ENCODE measurements at places on chromosomes 2 and 18.

GRCh38 chr2:46010925-46011490 lies 286.2 kb upstream of the EPAS1 start:
- no peak for DNase-seq

- DNase-seq, result no peak
Measured at GRCh38 chr2:233411162-233411561, 56.9 kb downstream of the DGKD start.

DNA sequence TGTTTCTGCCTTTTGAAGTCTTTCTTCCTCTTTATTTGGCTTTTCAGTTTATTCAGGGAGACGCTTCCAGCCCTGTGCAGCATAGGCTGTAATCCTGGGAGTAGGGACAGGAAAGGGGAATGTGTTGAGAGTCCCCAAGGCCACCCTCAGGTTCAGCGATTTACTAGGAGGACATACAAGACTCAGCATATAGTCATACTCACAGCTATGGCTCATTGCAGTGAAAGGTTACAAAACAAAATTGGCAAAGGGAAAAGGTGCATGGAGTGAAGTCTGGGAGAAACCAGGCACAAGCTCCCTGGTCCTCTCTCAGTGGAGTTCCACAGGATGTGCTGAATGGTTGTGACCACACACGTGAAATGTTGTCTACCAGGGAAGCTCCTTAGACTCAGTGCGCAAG lies 49.6 kb upstream of the ZNF638 start:
- DNase-seq, result no peak

- DNase-seq, result no peak
Measured at GRCh38 chr18:31258789-31259188, 59.2 kb upstream of the DSG1 start.

GRCh38 chr2:167484875-167485274 lies 596.6 kb downstream of the XIRP2 start:
- no peak for DNase-seq

DNA sequence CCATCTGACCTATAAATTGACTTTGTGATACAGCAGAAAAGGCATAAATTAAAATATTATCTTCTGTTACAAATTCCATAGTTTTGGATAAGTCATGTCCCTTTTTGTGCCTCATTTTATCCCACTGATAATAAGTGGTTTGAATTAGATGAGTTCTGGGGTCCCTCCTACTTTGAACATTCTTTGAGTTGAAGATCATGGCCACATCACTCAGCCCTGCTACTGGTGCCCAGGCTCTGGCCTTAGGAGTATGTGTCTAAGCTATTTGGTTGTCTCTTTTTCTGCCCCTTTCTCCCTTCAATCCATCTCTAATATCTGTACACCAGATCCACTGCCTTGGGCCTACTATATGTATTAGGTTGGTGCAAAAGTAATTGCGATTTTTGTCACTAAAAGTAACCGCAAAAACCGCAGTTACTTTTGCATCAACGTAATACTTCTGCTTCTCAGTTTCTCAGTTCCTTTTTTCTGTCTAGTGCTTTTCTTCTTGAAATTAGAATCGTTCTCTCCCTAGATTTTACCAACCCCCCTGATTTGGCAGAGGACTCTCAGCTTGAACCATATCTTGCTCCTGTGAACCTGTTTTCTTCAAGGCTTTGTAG lies 362.5 kb upstream of the TNP1 start:
- no peak for DNase-seq

GRCh38 chr2:241201445-241202267 lies 13.2 kb downstream of the ANO7 start:
- no peak for DNase-seq

DNA sequence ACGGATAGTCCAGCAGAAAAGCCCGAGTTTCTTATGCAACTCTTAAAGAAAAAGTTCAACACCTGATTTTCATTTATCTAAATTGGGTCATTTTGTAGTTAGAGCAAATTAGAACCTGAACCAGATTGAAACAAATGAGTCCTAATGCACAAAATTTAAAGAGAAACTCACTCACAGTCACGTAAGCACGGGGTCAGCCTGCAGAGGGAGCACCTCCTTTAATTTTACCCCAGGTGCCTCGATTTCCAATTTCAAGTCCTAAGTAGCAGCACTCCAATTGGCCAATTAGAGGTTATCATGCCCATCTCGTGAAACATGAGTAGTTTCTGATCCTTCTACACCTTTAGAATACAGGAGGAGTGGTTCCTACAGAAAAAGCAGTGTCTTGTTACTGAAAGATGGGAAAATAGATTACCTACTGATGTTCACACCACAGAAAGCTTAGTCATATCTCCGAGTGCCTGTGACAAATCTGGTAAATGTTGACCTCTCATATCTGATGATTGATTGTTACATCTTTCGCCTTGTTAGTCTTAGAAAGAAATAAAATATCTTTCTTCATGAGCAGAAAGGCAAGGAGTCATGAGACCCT lies 1929.8 kb upstream of the LRRTM1 start:
- no peak for DNase-seq

GRCh38 chr18:35123811-35124210 lies 82.6 kb downstream of the MAPRE2 start:
- DNase-seq, result no peak

- DNase-seq, result no peak
Measured at GRCh38 chr2:117980783-117981676, 32.8 kb downstream of the CCDC93 start.

- no peak for DNase-seq
Measured at GRCh38 chr2:199404841-199405240, 52.9 kb downstream of the SATB2 start.

- no peak for DNase-seq
Measured at GRCh38 chr2:56266761-56267414, 83.1 kb downstream of the CCDC85A start.

DNA sequence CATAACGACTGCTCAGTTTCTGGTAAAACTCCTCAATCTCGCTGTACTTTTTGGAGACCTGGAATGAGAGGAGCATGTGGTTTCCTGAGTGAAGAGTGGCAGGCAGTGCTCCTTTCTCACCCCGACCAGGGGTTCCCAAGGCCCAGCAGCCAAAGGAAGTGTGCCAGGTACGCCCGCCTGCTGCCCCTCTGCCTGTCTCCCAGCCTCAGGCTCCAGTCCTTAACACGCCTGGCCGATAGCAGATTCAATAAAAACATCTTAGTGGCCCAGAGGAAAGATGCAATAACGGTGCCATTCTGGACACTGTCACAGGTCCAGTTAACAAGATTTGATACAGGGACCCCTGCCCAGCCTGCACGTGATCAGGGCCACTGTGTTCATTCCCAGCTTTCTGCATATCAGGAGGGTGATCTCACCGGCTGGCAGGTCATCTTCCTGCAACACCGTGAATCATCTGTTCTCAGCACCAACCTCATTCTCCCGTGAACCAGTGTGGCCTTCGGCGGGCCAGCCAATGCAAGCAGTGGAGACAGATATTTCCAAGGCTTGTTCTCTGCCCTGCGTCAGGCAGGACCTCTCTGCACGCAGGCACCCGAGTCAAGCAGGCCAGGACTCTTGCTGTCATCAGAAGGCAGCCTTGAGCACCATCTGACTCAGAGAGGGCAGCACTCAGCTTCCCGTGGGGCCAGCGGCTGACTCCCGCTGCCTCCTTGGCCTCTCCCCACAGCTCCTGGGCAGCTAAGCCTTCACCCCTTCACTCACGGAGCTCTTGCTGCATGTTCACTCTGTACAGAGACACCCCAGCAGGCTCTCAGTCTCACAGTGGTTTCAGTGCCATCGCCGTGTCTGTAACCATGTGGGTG lies 9.5 kb downstream of the HS1BP3 start:
- no peak for DNase-seq

DNA sequence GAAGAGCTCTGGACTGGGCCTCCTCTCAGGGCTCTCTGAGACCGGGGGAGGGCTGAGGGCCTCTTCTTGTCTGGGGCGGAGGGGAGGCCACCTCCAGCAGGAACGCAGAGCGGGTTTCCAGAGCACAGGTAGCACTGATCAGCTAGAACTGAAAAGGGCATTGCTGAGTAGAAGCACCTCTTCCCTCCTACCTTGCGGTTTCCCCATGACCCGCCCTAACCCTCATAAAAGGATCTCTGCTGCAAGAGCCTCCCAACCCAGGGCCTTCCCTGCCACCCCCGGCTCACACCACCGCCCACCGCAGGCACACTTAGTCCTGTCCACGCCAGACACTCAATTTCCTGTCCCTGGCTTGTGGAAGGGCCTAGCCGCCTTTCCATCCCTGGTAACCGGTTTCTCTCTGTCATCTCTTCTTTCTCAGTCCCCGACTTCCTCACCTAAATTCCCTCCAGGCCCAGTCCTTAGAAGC lies 966 bp downstream of the ADCY3 start:
- peak; percentile 39 for DNase-seq

DNA sequence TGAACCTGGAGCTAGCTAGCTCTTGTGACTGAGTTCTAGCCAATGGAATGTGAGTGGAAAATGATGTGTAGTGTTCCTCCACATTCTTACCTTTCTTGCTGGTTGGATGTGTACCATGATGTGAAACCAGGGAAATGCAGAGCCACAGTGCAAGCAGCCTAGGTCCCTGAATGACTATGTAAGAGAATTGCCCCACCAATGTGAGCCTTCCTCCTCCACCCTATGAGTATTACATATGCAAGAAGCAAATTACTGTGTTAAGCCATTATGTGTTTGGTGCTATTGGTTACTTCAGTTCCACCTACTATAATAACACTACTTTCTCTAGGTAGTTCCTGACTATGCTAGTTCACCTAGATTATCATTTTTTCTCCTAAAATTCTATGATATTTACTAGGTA lies 39.6 kb downstream of the LCLAT1 start:
- no peak for DNase-seq

GRCh38 chr18:79695856-79696850 lies 16.6 kb downstream of the CTDP1 start:
- DNase-seq, result no peak

- no peak for DNase-seq
Measured at GRCh38 chr2:204544961-204545860, at the start of gene PARD3B. Gene PARD3B, plus strand, starts transcription at chr2:204545475. Its CDS starts 525 bp downstream, at chr2:204546000.

DNA sequence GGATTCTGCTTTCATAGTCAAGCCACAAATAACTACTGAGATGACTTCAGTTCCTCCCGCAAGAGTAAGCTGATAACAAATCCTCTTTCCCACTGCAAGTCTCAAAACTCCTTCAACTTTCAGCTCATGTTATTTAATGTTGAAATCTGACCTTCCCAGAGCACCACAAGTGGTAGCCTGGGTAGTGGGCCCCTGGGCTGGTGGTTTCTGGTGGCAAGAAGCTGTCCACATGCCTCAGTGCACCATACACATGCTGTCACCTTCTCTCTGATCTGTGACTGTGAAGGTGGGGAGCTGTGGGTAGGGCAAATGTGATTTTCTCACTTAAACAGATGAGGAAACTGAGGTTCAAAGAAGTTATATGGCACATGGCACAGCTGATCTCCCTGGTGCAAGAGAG lies 246.1 kb upstream of the EPAS1 start:
- no peak for DNase-seq

GRCh38 chr2:154507186-154507585 lies 191.3 kb upstream of the KCNJ3 start:
- no peak for DNase-seq

DNA sequence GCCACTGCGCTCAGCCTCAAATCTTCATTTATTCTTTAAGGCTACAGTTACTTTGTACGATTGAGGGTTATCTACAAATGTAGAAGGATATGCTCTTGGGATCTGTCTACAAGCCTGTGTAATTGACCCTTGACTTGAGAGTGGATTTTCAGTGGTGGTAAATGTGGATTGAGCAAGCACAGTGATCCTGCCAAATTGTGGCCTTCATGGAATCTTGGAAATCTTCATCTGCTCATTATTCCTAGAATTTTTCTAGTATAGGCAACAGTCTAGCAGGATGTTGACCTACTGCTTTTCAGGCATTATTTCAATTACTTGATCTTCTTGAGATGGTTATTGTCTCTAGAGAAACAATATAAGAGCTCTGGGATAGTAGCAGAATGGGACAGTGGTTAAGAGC lies 226.1 kb upstream of the REV1 start:
- DNase-seq, result no peak

DNA sequence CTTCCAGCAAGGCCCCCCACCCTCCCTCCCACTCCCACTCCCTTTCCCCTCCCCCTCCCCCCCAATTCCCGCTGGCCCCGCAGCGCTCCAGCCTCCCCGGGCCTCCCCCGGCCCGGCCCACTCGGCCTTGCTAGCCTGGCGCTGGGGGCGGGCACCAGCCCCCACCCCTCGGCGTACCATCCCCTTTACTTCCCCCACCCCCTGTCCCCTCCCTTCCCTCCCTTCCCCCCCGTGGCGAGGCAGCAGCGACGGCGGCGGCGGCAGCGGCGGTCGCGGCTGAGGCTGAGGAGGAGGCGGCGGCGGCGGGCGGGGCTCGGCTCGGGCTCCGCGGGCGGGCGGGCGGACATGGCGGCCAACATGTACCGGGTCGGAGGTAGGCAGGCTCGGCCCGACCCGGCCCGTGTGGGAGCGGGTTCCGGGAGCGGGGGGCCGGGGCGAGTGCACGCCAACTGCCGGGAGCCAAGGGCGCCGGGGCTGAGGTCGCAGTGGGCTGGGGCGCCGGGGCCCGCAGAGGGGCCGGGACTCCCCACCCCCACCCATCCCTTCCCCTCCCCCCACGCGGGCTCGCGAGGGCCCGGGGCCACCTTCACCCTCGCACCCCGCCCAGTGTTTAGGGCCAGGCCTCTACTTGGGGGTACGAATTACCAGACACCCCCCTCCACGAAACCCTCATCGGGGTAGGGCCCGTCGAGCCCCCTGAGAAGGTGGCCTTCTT lies at the start of gene MTA3:
TSS of gene MTA3 (plus strand) at position 232 of the 715 bp plus-strand sequence. CDS start at position 346, 114 bp downstream.
- DNase-seq, result peak; percentile 40

DNA sequence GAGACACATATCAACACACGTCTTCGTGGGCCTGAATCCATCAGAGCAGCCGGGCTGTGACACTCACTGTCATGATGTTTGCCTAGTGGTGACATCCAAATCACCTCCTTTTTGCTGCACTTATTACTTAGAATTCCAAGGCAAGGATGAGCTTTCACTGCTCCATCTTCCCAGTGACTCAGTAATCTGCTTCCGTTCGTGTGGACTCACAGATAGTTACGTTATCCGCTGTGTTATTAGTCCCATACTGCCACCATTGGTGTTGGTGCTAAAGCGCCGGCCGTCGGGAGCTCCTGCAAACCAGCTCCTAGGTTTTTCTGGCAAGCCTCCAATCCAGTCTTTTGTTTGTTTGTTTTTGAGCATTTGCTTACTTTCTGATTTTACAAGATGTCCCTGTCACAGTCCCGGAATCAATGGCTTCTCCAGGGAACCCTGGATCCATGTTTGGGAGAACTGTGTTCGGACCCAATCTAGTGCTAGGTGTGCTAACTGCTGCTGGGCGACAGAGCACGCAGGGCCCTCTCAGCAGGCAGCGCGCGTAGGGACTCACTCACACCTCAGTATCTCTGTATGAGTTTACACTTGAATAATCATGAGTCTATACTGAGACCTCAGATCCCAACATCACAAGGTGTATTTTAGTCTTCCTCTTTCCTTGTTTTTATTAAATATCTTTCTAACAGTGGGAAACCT lies 42.6 kb downstream of the HDAC4 start:
- DNase-seq, result no peak

- no peak for DNase-seq
Measured at GRCh38 chr2:37767959-37768925, 96.8 kb upstream of the CDC42EP3 start.

GRCh38 chr2:73414696-73415095 lies 29.1 kb downstream of the ALMS1 start:
- no peak for DNase-seq
